ENCODE measurements at places on chromosomes 2 and 18.

GRCh38 chr2:14232217-14232616, 400.3 kb upstream of the LRATD1 start:
- no peak for DNase-seq

GRCh38 chr2:202014759-202015211, 18.9 kb upstream of the FZD7 start:
- DNase-seq, result no peak

DNA sequence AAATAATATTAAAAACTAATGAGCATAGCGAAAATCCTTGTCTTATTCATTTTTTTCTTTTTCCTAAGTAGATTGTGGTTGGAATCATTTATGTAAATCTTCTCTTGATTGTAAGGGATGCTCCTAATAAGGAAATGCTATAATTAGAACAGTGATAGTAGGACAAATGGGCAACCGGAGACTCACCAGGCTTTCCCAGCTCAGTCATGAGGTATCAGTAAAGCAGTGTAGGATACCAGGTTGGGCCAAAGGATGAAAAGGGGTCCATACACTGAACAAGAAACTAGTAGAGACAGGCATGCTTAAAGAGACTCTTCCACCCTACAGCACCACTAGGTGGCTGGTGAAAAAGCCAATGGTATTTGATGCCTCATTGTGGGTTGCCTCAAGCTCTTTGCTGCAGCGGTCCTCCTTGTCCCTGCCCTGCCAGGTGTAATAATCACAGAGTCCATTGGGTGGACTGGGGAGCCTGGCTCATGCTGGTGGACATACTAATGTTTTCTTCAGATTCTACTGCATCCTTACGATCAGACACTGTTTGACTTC, 71.4 kb upstream of the FAM98A start:
- DNase-seq, result no peak

DNA sequence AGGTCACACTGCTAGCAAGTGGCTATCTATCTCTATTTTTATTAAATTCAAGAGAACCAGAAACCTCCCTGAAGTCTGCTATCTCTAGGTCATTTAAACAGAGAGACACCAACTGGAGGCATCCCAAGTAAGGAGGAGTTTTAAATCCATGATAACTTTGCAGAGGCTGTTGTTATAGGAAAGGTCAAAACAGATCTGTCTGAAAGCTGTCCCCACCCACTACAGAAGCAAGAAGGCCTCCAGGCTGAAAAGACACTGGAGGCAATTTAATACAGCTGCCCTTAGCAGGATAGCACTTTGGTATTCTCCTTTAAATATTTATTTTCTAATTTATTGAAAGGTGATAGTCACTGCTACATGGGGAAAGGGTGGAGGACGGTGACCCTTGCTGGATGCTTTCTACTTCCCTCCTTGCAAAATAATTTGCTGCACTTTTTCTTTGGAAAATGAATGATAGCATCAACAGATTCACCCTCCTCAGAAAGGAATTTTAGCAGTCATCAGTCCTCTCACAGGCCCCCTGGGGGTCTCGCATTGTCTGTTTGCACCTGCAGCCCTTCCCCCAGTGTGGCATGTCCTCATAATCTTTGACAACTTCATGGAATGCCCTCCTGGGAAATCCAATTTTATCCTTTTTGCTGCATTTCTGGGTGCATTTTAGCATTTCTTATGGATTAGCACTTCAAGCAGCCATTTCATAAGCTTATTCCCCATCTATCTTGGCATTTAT, 429.5 kb upstream of the TNP1 start:
- no peak for DNase-seq

DNA sequence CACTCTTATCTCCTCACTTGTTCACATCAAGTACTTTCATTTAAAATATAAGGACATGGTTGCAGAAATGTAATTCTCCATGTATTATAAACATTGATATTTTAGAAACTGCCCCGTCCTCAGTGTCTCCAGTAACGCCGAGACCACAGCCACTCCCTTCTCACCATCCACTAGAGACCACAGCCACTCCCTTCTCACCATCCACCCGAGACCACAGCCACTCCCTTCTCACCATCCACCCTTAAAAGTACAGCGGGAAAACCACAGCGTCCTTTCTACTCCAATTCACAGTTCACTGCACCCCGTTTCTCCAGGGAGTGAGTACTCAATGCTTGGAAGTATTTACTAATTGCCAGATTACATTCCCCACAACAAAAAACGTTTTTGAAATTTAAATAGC, 1452.2 kb upstream of the ACVR2A start:
- no peak for DNase-seq

DNA sequence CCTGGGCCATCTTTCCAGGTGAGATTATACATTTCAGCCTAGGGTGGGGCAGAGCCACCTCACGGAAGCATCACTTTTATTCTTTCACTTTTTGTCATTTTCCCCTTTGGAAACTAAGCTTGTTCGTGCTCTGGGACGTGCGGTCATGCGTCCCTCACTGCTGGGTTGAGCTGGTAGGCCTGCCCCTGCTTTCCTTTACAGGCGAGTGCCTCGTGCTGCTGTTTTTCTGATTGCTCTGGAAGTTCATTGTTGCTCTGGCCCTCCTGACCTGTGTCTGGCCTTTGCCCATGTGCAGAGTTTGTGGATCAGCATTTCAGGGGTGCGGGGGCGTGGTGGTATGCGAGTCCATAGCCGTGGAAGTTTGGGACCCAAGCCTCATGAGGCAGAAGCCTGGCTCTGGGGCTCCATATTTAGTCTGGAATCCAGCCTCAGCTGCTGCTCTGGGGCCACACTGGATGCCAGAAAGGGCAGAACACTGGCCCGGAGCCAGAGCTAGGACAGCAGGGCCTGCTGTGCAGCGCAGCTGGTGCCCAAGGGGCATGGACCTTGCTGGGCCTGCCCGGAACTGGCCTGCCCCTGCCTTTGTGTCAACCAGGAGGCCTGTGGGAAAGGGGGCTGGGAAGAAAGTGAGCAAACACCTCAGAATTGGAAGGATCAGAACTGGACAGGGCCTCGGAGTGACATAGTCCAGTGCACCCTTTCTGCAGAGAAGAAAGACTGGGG, 51.1 kb downstream of the CTIF start:
- no peak for DNase-seq

DNA sequence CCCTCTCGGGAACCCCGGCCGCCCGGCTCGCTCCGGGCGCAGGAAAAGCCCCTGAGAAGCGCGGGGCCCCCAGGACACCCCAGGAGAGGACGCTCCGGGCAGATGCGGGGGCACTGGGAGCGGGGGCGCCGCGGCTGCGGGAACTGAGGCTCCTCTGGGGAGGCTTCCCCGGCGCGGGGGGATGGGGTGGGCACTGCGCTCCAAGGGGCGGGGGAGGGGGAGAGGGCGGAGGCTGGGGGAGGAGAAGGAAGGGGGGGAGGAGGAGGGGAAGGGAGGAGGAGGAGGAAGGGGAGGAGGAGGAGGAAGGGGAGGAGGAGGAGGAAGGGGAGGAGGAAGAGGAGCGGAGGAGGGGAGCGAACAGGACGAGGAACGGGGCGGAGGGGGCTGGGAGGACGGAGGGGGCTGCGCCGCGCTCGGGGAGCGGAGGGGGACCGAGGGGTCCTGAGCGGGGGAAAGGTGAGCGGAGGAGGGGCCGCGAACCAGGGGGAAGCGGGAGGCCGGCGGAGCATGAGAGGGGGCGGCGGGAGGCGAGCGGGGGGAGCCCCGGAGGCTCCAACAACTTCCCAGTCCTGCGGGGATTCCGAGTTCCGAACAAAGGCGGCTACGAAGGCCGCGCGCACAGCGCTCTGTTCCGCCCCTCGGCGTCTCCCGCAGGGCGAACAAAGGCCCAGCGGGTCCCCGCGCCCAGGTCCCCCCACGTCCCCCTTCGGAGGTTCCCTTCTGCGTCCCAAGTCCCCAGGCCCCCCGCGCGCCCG, 742 bp downstream of the PXDN start:
- no peak for DNase-seq

DNA sequence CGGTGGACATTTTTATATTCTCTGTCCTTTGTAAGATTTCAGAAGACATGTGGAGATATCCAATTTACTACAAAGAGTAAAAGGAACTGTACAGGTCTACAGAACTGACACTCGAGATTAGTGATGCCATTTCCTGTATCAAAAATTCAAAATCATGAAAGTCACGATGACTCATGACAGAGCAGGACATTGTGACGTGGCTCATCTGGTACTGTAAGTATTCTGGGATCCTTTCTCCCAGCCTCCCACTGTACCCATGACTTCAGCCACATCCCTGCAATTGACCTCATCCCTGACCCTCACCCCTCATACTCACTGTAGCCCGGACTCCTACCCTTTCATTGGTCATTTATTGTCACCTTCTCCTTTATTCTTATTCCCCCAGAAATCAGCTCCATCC, 736.5 kb downstream of the EPHA4 start:
- no peak for DNase-seq

DNA sequence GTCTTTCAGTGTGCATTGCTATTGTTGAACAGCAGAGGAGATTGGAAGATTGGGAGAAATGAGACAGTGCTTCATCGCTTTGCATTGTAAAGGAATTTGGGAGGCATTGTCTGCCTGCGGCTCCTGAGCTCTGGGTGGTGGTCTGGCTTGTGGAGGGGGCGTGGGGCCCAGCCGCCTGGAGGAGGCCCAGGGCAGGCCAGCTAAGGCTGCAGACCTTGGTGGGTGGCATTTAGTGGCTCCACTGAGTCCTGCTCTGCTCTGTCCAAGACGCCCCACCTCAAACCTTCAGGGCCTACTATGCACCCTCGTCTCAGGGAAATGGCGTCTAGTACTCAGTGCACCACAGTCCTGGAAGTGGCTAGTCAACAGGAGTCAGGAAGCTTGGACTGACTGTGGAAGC, 5.7 kb upstream of the HS1BP3 start:
- DNase-seq, result no peak

DNA sequence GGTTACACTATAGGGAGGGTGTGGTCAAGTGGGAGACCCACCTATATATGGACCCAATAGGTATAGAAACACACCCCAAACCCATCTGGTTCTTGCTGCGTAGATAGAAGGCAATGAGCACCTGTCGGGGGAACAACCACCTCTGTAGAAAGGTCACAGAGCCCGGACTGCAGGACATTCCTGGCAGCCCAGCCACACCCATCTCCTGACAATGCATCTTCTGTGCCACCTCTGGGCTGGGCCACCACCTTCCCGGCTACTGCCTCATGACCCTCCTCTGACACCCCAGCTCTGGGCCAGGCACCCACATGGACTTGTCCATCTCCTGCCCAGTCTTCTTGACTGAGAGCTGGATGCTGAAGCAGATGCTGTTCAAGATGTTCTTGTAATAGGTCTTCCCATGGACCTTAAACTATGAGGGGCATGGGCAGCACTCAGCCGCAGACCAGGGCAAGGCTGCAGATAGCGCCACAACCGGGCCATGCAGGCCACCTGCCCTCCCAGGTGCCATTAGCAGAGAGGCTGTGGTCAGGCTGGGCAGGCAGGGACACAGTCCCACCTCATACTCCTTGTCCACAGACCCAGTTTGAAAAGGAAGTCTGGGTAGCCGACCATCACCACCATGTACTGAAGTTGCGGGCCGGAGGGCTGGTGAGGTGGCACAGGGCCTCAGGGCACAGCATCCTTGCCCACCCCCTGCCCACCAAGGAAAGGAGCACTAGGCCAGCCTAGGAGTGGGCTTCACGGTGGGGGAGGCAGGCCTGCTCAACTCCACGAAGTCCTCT, 9.3 kb downstream of the ALPG start:
- no peak for DNase-seq

DNA sequence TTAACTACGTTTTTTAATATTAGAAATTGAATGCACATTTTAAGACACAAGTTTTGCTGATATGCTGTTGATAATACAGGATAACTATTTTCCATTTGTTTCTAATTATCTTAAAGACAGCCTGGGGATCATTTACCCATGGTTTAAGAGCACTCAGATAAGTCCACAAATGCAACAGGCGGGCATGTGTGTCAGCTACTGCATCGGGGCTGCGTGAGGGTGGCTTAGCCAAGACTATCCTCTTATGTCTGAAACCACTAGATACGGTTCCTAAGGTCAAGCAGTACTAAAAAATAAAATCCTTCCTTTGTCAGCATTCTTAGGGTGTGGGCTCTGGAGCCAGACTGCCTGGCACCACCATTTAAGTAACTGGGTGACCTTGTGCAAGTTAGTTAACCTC, 254.8 kb downstream of the SATB2 start:
- no peak for DNase-seq

DNA sequence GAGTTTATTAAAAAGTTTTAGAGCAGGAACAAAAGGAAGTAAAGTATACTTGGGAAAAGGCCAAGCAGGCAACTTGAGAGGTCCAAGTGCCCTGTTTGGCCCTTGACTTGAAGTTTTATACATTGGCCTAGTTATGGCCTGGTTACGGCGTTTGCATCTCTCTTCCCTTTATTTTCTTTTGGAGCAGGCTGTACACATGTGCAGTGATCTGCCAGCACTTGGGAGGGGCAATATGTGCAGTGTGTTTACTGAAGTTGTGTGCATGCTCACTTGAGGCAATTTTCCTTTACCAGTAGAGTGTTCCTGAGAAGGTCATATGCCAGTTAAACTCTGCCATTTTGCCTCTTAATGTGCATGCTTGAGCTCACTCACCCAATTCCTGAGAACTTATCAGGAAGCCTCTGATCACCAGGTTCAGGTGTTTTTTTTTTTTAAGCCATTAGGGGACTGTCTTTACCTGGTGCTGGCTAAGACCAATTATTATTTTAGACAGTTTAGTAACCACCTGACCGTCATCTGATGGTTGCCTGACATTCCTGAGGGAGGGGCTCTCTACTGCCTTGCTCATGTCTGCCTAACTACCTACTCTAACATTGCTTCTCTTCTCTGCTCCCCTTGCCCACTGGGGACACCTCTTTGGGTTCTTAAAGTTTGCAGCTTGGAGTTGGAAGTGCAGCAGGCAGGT, 48.0 kb downstream of the SCN2A start:
- DNase-seq, result no peak

GRCh38 chr2:30039101-30039500, 107.7 kb upstream of the YPEL5 start:
- no peak for DNase-seq

DNA sequence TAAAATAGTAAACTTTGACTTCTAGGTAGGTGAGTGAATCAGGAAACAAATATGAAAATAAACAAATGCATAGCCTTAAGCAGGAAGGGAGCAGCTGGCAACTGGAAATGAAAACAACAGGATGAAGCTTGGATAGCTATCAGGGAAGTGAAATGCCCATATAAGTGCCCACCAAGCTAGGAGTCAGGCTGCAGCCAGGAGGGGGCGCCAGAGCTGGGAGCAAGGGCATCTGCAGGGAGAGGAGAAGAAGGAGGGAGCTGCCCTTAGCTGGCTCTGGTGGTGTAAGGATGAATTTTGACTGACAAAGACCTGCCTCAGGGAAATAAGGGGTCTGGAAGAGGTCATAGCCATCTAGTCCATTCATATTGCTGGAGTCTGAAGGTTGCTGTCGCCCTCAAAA, 298.3 kb downstream of the TDRD15 start:
- DNase-seq, result peak; percentile 26

- no peak for DNase-seq
Observed at GRCh38 chr2:101440127-101440738, 34.7 kb downstream of the RFX8 start.

GRCh38 chr2:47300609-47301276, 102.2 kb upstream of the MSH2 start:
- DNase-seq, result no peak

DNA sequence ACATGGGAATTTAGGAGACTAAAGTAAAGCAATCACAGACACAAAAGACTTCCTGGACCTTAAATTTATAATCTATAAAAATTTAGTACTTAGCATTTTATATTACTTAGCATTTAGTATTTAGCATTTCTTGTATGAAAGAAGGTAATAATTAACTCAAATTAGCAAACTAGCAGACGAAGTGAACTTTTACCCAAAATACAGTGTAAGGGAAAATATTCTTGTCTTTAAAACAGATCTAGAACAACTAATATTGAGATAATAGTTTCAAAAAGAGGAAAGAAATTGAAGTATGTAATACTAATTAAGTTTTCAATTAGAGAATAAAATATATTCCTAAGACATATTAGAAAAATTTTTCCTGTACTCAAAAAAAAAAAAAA, 134.5 kb upstream of the ZNF804A start:
- DNase-seq, result no peak
